Hematopoietic multipotent progenitor cell treated with erythropoietin and hydrocortisone succinate and interleukin-3 and kit ligand, for 4 days (in vitro differentiated cells): ENCODE measurements at places on chromosomes 1 and 21.

DNA sequence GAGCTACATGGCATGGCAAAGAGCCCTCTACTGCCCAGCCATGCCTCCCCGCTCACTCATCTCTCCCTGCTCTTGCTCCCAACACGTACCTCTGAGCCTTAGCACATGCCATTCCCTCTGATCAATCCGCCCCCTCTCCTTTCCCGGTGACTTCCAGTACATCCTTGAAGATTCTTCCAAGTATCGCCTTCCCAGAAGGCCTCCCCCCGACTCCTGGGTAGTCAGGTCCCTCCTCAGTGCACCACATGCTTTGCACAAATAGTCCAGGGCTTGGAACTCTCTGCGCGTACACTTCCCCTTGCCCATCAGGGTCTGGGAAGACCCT is 77.0 kb upstream of the IFFO2 start:
- no peak for DNase-seq

GRCh38 chr1:163824006-163824405 is 502.3 kb downstream of the NUF2 start:
- DNase-seq: no peak

GRCh38 chr1:63327417-63328054 is 5.2 kb downstream of the FOXD3 start:
- DNase-seq: peak; percentile 81

DNA sequence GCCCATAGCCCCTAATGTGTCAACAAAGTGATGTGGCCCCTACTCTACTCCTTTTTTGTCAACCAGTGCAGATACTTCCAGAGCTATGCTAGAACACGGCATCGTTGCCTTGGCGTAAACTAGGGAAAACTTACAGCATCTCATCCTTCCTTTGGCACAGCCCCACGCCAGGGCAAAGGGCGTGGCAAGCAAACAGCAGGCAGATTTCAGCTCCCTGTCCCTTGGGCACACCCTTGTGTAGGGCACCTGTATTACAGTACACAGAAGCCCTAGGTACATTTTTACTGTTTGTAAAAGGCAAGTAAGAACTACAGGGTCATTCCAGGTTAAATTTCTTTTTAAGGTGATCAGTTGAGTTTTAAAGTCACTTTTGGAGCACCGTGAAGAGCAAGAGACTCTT is 29.3 kb downstream of the PRDX6 start:
- peak; percentile 31 for DNase-seq

- peak; percentile 40 for DNase-seq
Observed at GRCh38 chr1:220787069-220787619, 431 bp downstream of the MTARC1 start.

DNA sequence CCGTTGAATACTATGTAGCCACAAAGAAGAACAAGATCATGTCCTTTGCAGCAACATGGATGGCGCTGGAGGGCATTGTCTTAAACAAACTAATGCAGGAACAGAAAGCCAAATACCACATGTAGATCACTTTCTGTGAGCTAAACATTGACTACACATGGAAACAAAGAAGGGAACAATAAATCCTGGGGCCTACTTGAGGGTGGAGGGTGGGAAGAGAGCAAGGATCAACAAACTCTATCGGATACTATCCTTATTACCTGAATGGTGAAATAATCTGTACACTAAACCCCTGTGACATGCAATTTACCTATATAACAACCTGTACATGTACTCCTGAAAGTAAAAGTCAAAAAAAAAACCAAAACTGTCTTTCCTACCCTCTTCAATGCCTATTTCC is 40.8 kb upstream of the CD55 start:
- DNase-seq: no peak
